Caki2 (cell line): ENCODE measurements at places on chromosomes 2 and 18.

- DNase-seq = no peak
Observed at GRCh38 chr18:38695559-38696280, 1130.1 kb upstream of the CELF4 start.

DNA sequence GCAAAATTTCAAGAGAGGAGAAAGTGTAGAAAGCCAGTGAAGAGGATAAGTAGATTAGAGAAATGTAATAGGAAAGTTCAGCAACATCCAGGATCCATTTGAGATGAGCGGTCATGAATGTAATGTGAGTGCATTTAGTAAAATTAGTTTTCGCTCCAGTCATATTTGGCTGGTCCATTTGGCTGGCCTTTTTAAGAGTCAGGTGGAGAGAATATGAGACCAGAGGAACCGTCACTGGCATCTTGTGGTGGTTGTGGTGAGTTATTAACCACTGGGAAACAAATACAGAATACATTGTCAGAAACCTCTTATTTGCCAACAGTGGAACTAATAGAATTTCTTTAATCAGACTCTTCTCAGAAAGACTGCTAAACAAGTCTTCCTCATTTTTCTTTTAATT lies 1064.3 kb upstream of the CDH2 start:
- no peak for DNase-seq

DNA sequence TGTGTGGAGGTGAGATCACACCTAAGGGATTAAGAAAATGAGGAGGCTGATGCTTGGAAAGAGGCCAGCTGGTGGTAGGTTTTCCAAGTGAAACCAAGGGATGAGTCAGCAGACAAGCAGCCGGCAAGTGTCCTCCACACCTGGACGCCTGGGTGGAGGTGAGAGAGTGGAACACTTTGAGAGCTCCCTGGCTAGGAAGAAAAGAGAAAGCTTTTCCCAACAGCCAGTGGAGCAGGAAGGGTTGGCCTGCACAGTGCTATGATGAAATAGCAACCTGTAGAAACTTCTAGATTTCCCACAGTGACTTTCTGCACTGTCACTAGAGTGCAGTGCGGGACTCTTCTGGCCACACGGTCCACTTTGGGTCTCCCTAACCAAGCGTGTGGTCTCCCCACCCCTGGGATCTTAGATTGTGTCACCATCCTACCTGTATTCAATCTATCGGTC lies 19.6 kb upstream of the IL37 start:
- peak; percentile 42 for DNase-seq

- DNase-seq = no peak
Observed at GRCh38 chr2:12693509-12693908, 23.2 kb upstream of the TRIB2 start.

- DNase-seq = no peak
Observed at GRCh38 chr2:168850846-168851245, 39.4 kb downstream of the SPC25 start.

DNA sequence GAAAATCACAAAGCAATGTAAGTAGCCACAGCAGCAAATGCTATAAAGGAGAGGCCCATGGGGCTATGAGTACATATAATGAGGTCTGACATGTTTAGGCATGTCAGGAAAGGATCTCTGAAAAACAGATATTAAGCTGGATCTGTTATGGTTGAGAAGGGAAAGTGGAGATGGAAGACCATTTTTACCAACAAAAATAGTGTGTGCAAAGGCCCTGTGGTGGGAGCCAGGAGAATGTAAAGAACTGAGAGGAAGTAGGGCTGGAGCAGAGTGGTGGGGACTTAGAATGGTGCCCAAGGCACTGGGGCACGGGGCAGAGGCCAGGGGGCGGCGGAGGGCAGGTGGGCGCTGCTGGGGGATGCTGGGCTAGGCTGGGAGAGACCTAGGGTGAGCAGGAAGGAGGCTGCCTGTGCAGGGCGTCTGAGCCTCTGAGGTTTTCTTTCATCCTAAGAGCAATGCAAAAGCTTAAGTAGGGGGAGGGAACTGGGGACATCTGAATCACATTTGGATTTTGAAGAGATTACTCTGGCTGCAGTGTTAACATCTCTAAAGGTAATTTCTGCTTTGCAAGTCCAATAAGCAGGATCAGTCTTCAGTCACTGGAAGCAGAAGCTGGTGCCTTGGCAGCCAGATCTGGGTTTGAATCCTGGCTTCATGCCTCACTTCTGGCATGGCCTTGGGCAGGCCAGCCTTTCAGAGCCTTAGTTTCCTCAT lies 4.9 kb upstream of the AGFG1 start:
- no peak for DNase-seq

- no peak for DNase-seq
Observed at GRCh38 chr2:123688231-123688940, 336.7 kb upstream of the CNTNAP5 start.

GRCh38 chr2:164915566-164915965 lies 39.8 kb downstream of the SLC38A11 start:
- no peak for DNase-seq

GRCh38 chr2:144114760-144115159 lies 405.2 kb downstream of the ZEB2 start:
- no peak for DNase-seq

DNA sequence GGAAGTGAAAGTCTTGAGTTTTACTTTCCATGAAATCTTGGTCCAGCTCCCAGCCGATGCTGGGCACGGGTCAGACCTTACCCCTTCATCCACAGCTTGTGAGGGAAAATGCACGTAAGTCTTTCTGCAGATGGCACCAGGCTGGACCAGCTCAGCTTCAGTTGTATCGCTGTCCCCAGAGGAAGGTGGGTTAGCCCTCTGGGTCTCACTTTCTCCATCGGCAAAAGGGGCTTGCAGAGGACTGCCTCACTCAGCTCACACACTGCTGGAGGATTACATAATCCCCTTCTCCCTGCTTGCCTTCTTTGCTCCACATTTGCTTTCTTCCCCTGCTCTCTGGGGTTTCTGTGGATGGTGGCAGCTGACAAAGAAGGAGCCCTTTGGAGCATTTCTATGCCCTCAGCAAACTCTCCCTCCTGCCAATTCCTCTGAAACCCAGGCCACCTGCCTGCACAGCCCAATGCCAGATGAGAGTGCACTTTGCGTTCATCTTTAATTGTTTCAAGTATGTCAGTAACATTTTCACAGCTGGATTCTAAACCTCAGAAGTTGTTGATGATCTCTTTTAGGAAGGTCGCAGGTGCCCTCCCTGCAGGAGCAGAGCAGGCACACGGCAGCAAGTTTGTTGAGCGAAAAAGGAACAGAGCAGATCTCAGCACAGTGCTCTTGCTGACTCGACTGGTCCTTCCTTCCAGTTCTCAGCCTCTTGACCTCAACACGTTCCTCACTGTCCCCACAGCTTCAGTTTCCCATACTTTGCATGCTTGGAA lies 155.6 kb upstream of the GLI2 start:
- DNase-seq = no peak

DNA sequence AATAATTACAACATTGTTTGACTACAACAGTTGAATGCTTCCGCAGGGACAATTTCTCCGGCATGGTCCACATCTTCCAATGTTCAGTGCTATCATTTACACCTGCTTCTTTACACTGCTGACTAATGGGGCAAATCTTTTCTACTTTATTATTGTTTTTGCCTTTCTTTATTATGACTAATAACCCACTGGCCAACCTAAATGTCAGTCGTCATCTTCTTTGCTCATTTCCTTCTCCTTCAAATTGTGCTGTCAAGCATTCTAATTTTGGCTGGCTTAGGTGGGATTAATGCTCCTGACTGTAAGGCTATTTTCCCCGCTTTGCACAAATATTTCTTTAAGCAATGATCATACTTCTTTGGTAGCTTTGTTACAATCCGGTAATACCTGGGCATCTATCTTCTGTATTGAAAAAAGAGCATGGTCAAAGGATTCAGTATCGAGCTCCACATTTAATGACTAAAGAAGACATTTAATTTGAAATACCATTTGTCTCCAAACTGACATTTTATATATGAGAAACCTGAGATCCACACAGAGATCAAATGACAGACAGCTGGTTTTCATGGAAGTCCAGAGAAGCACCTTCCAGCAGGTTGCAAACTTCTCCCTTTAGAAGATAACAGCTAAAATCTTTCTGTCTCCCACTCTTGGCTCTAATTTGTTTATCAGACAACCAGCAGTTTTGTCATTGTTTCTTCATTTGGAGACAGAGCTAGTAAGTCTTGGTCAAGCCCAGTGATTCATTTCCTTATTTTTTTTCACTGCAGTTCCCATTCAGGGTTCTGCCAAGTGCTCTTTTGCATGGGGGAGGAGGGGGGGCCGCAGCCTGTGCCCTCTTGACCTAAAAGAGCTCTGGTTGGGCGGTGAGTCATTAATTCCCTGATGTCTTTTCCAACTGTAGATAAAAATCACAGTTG lies 132.9 kb downstream of the SOCS6 start:
- DNase-seq = peak; percentile 95

GRCh38 chr2:232014681-232015080 lies 53.2 kb downstream of the DIS3L2 start:
- no peak for DNase-seq

DNA sequence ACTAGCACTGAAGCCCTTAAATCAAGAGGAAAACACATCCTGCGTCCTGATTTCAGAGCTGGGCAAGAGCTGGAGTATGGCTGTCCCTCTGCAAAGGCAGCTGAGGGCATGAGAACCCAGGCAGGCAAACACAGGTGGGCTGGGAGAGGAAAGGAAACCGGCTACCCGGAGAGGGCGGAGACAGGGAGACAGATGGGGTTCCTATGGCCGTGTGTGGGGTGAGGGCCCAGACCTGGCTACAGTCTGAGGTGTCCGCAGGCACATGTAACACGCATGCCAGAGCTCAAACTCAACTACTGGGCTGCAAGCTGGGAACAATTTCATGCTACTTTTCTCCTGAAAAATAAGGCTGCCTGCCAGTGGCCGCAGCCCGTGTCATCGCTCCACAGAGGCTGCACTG lies 2.7 kb downstream of the COPS9 start:
- DNase-seq = no peak

GRCh38 chr18:80009661-80010550 lies 21.5 kb upstream of the TXNL4A start:
- DNase-seq = peak; percentile 66

DNA sequence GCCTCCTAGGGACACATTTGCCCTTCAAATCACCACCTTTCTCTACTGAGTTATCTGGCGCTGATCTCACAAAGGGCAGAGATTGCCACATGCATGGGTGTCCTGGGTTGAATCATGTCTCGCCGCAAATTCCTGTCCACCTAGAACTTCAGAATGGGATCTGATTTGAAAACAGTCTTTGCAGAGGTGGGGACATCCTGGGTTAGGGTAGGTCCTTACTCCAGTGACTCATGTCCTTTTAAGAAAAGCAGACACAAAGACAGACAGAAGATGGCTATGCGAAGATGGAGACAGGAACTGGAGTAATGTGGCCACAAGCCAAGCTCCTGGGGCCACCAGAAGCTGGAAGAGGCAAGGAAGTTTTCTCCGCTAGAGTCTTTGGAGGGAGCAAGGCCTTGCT lies 197.4 kb upstream of the SMIM21 start:
- DNase-seq = no peak

- peak; percentile 6 for DNase-seq
Observed at GRCh38 chr2:64203858-64204632, 59.8 kb upstream of the PELI1 start.

DNA sequence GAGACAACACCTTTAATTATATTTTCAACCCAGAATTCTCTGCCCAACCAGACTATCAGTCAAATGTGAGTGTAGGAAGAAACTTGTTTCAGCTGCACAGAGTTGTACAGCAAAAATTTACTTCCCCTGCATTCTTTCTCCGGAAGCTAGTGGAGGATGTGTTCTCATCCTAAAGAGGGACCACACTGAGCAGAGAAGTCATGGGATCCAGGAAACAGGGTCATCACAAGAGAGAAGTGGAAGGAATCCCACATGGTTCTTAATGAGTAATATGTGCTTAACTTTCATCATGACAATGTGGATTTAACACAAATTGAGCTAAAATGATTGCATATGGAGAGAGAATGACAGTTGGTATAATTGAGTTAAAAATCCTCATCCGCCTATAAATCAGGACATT lies 78.2 kb downstream of the INPP4A start:
- no peak for DNase-seq

DNA sequence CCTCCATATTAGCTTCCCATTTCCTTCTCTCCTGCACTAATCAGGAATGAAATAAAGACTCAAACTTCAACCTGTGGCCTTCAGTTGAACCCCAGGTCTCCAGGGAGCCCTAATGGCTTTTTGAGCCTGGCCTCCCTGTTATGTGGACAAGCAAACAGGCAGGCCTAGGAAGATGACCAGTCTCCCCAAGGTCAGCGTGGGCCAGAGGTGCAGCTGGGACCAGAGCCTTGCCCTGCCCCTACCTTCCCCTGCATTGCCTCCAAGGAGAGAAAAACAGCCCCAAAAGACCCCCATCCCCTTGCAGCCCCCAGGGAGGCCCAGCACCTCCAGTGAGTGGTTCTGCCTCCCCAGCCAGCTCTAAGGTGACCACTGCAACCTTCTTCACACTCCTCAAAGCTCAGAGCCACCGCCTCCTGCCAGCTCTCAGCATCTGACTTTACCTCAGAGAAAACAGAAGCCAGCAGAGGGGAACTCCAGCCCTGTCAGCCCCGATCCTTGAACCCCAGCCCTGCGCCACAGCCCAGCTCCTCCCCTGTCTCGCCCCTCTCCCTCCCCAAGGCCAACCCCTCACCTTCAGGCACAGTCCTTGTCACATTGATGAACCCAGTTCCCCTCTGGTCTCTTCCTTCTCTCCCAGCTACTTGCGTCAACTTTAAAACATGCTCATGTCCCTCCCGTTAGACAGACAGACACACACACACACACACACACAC lies 59.5 kb upstream of the ID2 start:
- no peak for DNase-seq

DNA sequence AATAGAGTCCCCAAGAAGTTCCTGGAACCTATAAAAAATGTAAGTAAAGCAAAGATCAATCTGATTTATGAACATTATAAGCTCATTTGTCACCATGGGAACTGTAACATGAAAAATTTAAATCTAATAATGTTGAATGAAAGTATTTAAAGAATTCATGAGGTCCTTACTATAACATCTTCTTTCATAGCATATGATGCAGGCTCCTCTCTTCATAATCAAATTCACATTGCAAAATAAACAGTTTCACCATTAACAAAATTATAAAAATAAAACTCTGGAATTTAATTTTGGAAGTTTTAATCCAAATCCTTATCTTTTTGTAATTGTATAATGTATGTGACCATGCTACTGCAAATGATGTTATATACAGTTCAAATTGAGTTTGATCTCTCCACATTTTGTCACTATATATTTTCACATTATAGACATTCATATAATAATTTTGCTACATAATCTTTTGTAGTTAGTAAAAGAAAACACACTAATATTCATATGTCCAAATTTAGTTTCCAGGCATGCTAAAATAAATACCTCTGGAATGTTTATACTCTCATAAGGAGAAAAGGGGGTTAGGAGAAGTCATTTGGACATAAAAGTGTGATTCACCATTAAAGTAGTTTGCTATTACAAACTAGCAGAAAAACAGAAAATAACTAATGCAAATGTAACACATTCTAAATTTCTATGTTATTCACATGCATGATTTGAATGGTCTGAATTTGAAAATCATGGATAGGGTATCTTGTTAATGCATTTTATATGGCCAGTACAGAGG lies 954.1 kb downstream of the DSC3 start:
- DNase-seq = no peak

DNA sequence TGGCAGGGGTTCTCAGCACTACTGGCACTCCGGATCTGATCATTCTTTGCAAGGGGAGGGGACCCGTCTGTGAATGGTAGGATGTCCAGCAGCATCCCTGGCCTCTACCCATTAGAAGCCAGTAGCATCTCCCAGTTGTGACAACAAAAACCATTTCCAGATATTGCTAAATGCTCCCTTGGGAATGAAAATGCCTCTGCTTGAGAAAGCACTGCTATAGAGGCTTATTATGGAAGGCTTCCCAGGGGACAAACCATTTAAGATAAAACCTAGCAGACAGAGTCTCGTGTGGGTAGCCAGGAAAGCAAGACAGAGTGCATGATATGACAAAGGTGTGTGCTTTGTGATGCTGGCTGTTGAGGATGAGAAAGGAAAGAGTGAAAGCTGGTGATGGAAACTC lies 273.7 kb downstream of the TMX3 start:
- DNase-seq = no peak
